GM12878 (cell line): ENCODE measurements at places on chromosomes 11 and 22. TPM values are rescaled to one million over a fixed set of nuclear protein-coding genes. Genes with fewer than 3 reads are reported as not detected.

- no peak for DNase-seq
Measured at GRCh38 chr11:71336996-71337754, 84.8 kb upstream of the SHANK2 start.

GRCh38 chr11:59151761-59152160 lies 9.1 kb downstream of the FAM111A start:
- DNase-seq, result no peak

DNA sequence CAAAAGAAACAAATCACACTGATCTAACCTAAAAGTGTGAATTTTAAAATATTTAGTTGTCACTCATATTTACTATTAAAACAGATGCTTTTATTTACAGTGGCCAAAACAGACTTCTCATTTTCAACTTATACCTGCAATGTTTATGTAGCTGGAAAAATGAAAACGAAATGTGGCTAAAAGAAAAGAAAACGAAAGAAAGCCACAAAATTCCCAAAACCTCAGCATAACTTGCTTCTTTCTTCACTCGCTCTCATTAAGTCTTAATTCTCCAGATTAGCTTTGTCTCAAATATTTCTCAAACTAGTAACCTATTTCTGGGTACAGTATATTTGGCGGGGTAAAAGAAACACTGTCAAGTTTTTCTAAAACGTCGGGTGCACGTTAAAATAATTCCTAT lies 693 bp downstream of the CSTF3 start:
- no peak for DNase-seq

DNA sequence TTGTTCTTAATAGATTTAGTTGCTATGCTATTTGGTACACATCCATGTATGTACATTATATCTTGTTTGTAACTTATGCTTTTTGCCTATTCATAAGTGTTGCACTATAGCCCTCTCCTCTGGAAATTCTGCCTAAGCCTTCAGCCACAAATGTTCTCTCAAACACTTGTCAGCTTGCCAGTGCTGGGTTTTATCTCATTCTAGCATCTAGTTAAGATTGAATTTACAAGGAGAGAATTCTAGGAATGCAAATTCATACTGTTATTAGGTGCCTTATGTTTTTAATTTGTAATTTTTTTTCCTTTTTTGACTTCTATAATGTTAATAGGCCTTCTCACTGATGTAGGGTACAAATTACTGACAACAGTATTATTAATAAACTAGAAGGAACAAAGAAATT lies 14.6 kb upstream of the CTSC start:
- DNase-seq, result no peak

- no peak for DNase-seq
Measured at GRCh38 chr11:115202074-115202473, 302.1 kb downstream of the CADM1 start.

DNA sequence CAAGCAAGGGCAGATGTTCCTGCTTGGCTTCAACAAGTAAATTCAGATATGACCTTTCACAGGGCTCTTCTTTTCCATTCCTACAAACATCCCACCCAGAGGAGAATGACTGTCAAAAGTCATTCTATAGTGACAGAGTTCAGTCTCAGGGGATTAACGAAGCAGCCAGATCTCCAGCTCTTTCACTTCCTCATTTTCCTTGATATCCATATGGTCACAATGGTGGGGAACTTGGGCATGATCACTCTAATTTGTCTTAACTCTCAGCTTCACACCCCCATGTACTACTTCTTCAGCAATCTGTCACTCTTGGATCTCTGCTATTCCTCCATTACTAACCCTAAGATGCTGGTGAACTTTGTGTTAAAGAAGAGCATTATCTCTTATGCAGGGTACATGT lies 15.0 kb upstream of the OR8B8 start:
- DNase-seq, result no peak

DNA sequence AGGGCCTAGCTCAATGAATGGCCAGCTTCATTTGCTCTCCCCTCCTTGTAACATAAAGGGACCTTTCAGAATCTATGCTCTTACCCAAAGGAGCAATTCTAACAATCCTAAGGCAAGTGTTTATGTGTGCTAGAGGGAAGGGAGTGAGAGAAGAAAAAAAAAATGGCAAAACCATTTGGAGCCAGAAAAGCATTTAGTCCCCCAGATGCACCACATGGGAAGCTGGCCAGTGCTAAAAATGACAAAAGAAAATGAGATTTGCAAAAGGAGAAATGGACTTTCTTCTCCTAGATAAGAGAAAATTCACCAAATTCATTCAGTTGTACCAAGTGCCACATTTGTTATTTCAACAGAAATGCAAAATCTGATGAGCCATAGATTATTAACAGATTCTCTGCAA lies 52.8 kb downstream of the SERGEF start:
- DNase-seq, result no peak

ROM1 gene
- 1.7 and 3.0 TPM in 2 replicates for polyA plus RNA-seq

DNA sequence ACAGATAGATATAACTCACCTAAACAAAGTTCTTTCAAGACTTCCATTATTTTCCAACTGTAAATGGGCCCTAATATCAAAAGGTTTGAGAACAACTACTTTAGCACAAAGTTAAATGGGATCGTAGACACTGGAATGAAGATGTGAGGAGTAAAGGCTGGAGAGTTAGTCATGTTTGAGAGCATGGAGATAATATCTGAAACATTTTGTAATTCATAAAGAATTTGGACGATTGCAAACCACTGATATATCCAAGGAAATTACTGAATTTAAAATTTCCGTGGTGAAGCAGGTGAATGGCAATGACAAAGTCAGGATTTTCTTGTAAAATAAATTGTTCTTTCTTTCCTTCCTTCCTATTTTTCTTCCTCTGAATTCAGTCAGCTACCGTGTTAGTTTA lies 564.9 kb downstream of the CNTN5 start:
- DNase-seq, result no peak

DNA sequence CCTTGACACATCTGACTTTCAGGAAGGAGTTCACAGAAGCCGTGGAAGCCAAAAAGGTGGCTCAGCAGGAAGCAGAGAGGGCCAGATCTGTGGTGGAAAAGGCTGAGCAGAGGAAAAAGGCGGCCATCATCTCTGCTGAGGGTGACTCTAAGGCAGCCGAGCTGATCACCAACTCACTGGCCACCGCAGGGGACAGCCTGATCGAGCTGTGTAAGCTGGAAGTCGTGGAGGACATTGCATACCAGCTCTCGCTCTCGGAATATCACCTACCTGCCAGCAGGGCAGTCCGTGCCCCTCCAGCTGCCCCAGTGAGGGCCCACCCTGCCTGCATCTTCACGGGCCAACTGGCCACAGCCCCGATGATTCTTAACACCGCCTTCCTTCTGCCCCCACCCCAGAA lies 53.7 kb downstream of the HSD17B12 start:
- no peak for DNase-seq

DNA sequence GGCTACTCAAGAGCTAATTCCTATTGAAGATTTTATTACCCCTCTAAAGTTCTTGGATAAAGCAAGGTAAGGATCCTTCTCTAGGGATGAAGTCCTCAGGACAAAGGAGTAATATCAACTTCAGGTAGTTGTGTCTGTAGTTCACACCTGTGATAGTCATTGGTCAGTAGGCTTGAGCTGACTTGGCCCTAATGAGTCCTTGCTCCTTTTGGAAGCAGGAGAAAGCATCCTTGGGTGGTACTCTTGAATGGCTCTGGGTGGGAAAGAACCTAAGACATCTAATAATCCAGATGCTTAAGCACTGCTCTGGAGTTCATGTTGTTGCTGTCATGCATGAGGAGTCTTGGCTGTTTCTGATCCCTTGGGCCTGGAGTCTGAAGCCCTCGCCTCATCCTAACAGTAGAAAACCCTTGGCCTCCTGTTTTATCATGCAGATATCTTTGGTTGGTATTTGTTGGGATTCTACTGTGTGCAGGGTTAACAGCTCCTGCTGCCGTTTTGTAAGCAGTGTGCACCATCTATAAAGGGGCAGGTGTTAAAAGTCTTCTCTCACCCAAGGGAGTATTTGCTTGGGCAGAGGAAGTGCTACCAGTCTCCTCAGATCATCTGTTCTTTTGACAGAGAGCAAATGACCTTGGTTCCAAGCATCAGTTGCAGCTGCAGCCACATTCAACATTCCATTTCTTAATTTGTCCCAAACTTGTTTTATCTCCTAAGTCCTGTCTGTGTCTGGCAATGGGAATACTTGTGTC lies 2.7 kb downstream of the MRPL40 start:
- DNase-seq, result no peak

RHOD gene
- polyA plus RNA-seq, result 1.1 and 2.0 TPM in 2 replicates

DNA sequence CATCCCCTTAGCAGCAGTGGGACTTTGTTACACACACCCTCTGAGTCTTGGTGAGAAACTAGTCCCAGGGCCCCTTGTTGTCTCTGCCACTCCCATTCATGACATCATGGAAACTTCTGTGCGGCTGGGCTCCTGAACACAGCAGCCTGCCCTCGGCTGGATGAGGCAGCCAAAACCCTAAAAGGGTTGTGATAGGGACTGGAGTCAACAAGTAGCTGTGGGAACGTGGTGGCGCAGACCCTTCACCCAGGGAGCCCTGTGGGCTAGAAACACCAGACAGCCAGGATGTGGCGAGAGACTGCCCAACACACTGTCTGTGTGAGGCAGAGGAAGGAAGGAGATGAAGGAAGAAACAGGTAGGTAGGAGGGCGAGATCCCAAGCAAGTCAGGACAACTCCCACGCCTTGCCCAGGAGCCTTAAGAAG lies 3.9 kb downstream of the CD3D start:
- DNase-seq, result no peak

GRCh38 chr22:50693462-50693861 lies 20.8 kb downstream of the SHANK3 start:
- DNase-seq, result no peak

GRCh38 chr22:27090611-27091011 lies 433.2 kb downstream of the MIAT start:
- DNase-seq, result no peak

OR51A7 gene
- polyA plus RNA-seq, result not detected in 2 replicates
